ENCODE measurements at places on chromosomes 3 and 15. TPM values are rescaled to one million over a fixed set of nuclear protein-coding genes. Genes with fewer than 3 reads are reported as not detected.

C3orf62 gene
- total RNA-seq: 3.1 TPM

SLC22A13 gene
- 1.1 TPM for total RNA-seq

SLC22A14 gene
- 0.11 TPM for total RNA-seq

CHRD gene
- 2.0 TPM for total RNA-seq

SPG11 gene
- total RNA-seq: 79.3 TPM

ALDH1A2 gene
- 1.9 TPM for total RNA-seq

Measured in colonic mucosa (tissue), 4 donors.